ENCODE measurements at places on chromosomes 2 and 18.

DNA sequence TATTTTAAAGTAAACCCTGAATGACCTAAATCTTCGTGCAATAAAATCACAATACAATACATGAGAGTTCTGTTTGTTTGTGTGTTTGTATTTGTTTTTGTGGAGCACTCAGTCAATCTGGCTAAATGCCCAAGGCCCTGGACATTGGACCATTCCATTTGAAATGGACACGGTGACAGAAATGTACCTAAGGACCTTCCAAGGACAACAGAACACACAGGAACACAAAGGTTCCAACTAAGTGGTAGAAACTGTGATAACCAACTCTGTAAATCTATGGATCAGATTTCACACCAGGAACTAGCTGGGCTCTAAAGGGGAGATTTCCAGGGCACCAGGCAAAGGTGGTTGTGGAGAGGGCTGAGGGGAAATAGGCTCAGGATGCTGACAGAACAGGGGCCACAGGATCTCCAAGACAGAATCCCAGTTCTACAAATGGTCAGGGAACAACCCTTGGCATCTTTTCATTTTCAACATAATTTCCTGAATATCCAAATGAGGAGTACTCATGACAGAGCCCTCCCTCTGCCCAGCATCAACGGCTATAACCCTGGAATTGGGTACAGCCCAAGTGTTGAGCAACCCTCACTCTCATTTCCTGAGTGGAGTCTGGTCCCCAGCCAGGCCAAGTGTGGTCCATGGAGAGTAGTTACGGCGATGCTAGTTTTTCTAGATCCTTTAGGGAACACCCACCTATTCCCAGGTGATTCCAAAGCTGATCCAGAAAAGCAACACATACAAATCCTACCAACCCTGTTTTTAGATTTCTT, 78.4 kb downstream of the NCKAP5 start:
- DNase-seq, result no peak

GRCh38 chr2:106701203-106702022, 184.6 kb downstream of the ST6GAL2 start:
- no peak for DNase-seq

- no peak for DNase-seq
Measured at GRCh38 chr2:138922973-138923563, 142.9 kb upstream of the NXPH2 start.

GRCh38 chr18:26772691-26773090, 92.8 kb downstream of the AQP4 start:
- no peak for DNase-seq

DNA sequence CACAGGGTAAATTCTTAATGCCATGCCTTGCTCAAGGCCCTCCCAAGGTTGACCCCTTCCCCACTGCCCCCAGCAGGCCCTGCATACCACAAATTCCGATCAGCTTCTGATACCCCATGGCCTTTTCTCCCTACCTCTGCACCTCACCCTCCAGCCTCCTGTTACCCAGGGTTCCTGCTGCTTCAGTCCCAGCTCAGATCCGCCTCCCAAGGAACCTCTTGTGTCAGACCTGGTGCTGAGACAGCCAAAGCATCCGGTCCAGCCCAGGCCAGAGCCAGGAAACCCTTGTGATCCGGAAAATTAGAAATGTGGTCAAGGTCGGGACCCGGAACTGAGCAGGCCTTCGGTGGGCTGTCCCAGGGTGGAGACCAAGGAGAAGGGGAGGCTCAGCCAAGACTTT, 231.3 kb downstream of the BCL2 start:
- no peak for DNase-seq
